ENCODE measurements at places on chromosomes 12 and 14. TPM values are rescaled to one million over a fixed set of nuclear protein-coding genes. Genes with fewer than 3 reads are reported as not detected.

- no peak for DNase-seq
These were observed 509.6 kb downstream of the VRK1 start for GRCh38 chr14:97306760-97307246.

DNA sequence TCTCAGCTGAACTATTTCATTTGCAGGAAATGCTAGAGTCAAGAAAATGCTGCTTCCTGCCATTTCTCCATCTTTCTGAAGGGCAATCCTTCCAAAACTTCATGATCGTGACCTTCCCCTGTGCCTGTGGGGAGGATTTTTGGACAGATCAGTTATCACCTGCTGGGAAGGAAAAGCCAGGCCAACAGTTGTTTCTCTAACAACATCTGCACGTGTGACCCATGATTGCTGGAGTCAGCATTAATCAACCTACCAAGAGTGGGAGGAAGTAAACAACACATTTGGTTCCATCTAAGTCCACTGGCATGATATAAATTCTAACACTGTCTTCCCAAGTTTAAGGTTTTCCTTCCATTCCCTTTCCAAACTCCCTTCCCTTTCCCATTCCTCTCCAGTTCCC is 172.7 kb downstream of the APAF1 start:
- no peak for DNase-seq

The IRAK3 gene
- total RNA-seq, result 0.02 TPM

The ZNF385A gene
- total RNA-seq, result 16.6 TPM
